BJ (cell line): ENCODE measurements at places on chromosomes 5 and 9. TPM values are rescaled to one million over a fixed set of nuclear protein-coding genes. Genes with fewer than 3 reads are reported as not detected.

IL17B gene
- 0.49 and 0.90 TPM in 2 replicates for polyA plus RNA-seq

SMIM33 gene
- polyA plus RNA-seq = not detected in 2 replicates

HSPA4 gene
- 16.8 and 37.5 TPM in 2 replicates for polyA plus RNA-seq

GRCh38 chr9:89171693-89172092 is 6.9 kb downstream of the SHC3 start:
- DNase-seq = no peak

- no peak for DNase-seq
Observed at GRCh38 chr9:120478208-120478607, 101.8 kb downstream of the CDK5RAP2 start.

- peak; percentile 84 for DNase-seq
Observed at GRCh38 chr5:72248410-72248981, 71.5 kb downstream of the MRPS27 start.

DNA sequence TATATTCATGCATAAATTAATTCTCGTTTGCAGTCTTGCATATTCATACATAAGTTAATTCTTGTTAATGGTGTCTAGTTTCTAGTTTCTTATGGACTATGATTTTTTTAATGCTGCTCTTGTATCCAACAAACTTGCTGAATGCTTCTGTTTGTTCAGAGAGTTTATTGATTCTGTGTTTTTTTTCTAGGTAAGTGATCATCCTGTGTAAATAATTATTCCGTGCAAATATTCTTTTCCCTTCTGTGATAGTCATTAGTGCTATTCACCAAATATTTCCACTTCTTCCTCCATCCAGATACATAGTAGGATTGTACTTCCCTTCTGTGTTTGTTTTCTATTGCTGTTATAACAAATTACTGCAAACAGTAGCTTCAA is 35.8 kb upstream of the SHISAL2B start:
- no peak for DNase-seq

GRCh38 chr9:89039104-89039465 is 47.8 kb downstream of the S1PR3 start:
- no peak for DNase-seq

GRCh38 chr5:89930591-89931392 is 478.8 kb downstream of the CETN3 start:
- peak; percentile 44 for DNase-seq

DNA sequence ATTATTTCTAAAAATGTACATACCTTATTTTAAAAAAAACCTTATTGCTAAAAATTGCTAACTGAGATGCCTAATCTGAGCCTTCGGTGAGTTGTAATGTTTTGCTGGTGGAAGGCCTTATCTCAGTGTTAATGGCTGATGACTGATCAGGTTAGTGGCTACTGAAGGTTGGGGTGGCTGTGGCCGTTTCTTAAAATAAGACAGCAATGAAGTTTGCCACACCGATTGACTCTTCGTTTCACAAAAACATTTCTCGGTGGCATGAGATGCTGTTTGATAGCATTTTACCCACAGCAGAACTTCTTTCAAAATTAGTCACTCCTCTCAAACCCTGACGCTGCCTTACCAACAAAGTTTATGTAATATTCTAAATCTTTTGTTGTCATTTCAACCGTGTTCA is 14.7 kb downstream of the CENPK start:
- no peak for DNase-seq
